ENCODE measurements at places on chromosomes 2 and 18.

GRCh38 chr18:49728542-49728941 lies 84.8 kb downstream of the ACAA2 start:
- DNase-seq, result peak; percentile 61

- no peak for DNase-seq
These were observed 784 bp downstream of the CRACDL start for GRCh38 chr2:98935111-98935770.

GRCh38 chr2:195320413-195320973 lies 336.5 kb upstream of the SLC39A10 start:
- no peak for DNase-seq

GRCh38 chr18:11502368-11502767 lies 107.0 kb upstream of the SLC35G4 start:
- DNase-seq, result no peak

GRCh38 chr2:237159006-237159911 lies 73.6 kb downstream of the COPS8 start:
- DNase-seq, result no peak
